ENCODE measurements at places on chromosomes 16 and 17.

- no peaks in the 10 kb centered on the region for H3K27me3 ChIP-seq
- DNase-seq: no peak
- H3K4me1 ChIP-seq: no peaks in the 10 kb centered on the region
- H3K27ac ChIP-seq: no peak overlapping the region
- H3K36me3 ChIP-seq: no peaks in the 10 kb centered on the region
These were observed 49.8 kb downstream of the MEAK7 start for GRCh38 chr16:84454611-84455010.

GRCh38 chr17:5047446-5047845, 12.2 kb upstream of the SLC52A1 start:
- no peaks in the 10 kb centered on the region for H3K27me3 ChIP-seq
- no peak overlapping the region for H3K4me3 ChIP-seq
- no peak for DNase-seq
- no peaks in the 10 kb centered on the region for H3K4me1 ChIP-seq

DNA sequence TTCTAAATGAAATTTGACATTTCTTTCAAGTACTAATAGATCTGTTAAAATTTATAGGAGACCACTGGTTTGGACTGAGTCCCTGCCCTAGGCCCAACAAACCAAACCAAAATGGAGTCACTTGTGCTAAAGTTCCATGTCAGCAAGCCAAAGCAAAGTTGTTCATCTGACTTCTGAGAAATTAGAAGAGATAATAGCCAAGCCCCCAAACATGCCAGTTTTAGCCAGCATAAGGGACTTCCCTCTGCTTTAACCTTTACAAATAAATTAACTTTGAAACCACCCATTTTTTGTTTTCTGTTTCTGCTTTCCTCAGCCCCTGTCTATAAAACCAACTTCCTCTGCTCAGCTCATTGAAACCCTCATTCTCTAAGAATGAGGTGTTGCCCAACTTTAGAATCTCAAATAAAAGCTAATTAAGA, 18.9 kb downstream of the CDR2 start:
- no peak for DNase-seq
- H3K36me3 ChIP-seq: no peaks in the 10 kb centered on the region
- H3K4me3 ChIP-seq: no peak overlapping the region
- no peak overlapping the region for H3K27ac ChIP-seq

GRCh38 chr16:75494661-75495075, 573 bp downstream of the CHST6 start:
- H3K27ac ChIP-seq: no peak overlapping the region
- H3K4me3 ChIP-seq: no peak overlapping the region
- 0 out of 2 replicates have a peak, but pooled peaks cover 5% of the 10 kb centered on the region for H3K4me1 ChIP-seq
- DNase-seq: no peak

GRCh38 chr16:15641753-15642556, 999 bp downstream of the MARF1 start:
- peak overlapping the region; percentile 68 for H3K4me3 ChIP-seq
- H3K27ac ChIP-seq: peak overlapping the region; percentile 86
- no peaks in the 10 kb centered on the region for H3K27me3 ChIP-seq
- H3K4me1 ChIP-seq: peaks cover 41% of the 10 kb centered on the region

GRCh38 chr16:85286951-85287814, 174.9 kb upstream of the CIBAR2 start:
- H3K27me3 ChIP-seq: no peaks in the 10 kb centered on the region
- no peak overlapping the region for H3K4me3 ChIP-seq
- H3K4me1 ChIP-seq: peaks cover 27% of the 10 kb centered on the region

GRCh38 chr16:31458073-31458843, 1.0 kb upstream of the ARMC5 start:
- H3K4me3 ChIP-seq: peak overlapping the region; percentile 93
- H3K27me3 ChIP-seq: no peaks in the 10 kb centered on the region
- H3K27ac ChIP-seq: peak overlapping the region; percentile 94
- DNase-seq: no peak
- peaks cover 40% of the 10 kb centered on the region for H3K4me1 ChIP-seq

- H3K4me3 ChIP-seq: peak overlapping the region; percentile 7
- peak overlapping the region; percentile 90 for H3K27ac ChIP-seq
- H3K4me1 ChIP-seq: peaks cover 28% of the 10 kb centered on the region
- no peaks in the 10 kb centered on the region for H3K36me3 ChIP-seq
These were observed 9.4 kb downstream of the GJC1 start for GRCh38 chr17:44820631-44821212.

- no peaks in the 10 kb centered on the region for H3K27me3 ChIP-seq
- peak overlapping the region; percentile 88 for H3K27ac ChIP-seq
- peaks cover 11% of the 10 kb centered on the region for H3K4me1 ChIP-seq
- no peak for DNase-seq
These were observed 1.0 kb downstream of the NME2 start for GRCh38 chr17:51166987-51167931.

- no peaks in the 10 kb centered on the region for H3K27me3 ChIP-seq
- DNase-seq: peak; percentile 32
- H3K36me3 ChIP-seq: no peaks in the 10 kb centered on the region
- no peak overlapping the region for H3K27ac ChIP-seq
- no peak overlapping the region for H3K4me3 ChIP-seq
These were observed 20.4 kb upstream of the CDYL2 start for GRCh38 chr16:80824623-80825364.

Measured in Panc1 (cell line).